RPMI7951 (cell line): ENCODE measurements at places on chromosomes 12 and 14.

DNA sequence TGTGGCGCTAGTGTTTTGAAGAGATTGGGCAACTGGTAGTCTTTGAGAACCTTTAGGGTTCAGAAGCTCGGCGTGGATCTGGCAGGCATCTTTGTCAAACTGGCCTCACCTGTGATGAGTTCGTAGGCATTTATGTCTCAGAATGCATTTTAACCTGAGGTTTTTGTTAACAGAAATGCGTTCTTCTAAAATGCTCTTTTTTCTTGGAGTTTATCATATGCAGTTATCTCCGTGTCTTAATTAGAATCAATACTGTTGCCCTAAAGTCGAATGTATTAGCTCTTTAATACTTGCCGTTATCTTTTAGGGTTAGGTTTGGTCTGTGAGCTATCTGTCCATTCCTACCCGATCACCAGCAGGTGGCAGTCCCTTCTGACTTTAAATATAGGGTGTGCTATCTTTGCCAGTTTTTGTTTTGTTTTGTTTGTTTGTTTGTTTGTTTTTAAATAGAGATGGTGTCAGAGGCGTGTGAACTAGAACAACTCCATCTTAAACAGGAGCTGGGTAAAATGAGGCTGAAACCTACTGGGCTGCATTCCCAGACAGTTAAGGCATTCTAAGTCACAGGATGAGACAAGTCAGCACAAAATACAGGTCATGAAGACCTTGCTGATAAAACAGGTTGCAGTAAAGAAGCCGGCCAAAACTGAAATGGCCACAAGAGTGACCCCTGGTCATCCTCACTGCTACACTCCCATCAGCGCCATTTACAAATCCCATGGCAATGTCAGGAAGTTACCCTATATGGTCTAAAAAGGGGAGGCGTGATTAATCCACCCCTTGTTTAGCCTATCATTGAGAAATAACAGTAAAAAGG lies 1.4 kb downstream of the ATF1 start:
- peak; percentile 35 for DNase-seq

- no peak for DNase-seq
Observed at GRCh38 chr12:2764398-2764797, 30.4 kb upstream of the FKBP4 start.

DNA sequence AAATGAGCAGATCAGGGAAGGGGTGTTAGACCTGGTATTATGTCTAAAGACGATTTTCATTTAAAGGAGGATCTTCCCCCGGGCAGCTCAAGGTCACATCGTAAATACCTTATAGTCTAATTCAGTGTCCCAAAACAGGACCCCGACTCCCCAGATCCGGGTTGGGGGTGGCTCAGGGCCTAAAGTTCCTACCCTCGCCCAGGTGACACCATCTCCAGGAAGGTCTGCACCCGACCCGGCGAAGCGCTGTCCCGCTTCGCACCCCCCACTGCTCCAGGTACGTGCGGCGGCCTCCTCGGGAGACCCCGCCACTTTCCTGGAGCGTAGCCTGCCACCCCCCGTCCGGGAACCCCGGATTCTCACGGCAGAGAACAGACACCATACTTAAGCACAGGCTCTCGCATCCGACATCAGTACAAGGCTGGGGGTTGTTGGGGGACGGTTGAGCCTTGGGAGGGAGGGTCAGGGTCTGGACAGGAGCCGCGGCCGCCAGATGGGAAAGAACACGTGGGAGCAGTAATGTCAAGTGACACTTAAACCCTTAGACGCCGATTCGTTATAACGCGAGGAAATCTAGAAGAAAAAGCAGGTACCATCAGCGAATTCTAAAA lies 556 bp downstream of the TIMM9 start:
- DNase-seq: peak; percentile 68

- no peak for DNase-seq
Observed at GRCh38 chr14:54646626-54647025, 79.7 kb downstream of the SAMD4A start.

DNA sequence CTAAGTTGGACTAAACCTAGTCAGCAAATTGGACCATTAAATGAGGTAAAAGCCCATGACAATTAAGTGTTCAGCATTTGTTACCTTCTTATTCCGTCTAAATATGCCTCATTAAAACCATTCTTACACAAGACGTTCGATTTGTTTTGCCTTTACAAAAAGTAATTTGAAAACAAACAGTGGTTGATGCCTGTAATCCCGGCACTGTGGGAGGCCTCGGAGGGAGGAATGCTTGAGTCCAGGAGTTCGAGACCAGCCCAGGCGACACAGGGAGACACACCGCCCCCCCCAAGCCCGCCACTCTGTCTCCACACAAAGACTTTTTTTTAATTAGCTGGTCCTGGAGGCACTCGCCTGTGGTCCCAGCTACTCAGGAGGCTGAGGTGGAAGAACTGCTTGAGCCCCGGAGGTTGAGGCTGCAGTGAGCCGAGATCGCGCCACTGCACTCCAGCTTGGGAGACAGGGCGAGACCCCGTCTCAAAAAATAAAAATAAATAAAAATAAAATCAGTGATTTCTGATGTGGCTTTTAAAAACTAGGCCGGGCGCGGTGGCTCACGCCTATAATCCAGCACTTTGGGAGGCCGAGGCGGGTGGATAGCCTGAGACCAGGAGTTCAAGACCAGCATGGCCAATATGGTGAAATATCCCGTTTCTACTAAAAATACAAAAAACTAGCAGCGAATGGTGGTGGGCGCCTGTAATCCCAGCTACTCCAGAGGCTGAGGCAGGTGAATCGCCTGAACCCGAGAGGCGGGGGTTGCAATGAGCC lies 856 bp upstream of the EIF4B start:
- DNase-seq: no peak

DNA sequence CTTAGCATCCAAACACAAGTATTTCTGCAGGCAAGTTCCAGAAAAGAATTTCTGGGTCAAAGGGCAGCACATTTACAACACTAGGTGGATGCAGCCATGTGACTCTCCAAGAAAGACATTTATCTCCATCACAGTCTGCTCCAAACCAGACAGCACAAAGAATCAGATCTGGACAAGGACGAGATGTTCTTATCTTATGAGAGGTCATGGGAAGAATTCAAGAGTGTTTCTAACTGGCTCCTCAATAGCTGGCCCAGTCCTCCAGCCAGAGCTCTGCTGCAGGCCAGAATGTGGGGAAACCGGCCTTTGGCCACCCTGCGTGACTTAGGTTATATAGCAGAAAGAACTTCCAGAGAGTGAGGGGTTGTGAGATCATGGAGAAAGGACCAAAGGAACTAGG lies 17.4 kb downstream of the TMEM119 start:
- no peak for DNase-seq

- no peak for DNase-seq
Observed at GRCh38 chr12:4014858-4015224, 141.6 kb upstream of the PARP11 start.

DNA sequence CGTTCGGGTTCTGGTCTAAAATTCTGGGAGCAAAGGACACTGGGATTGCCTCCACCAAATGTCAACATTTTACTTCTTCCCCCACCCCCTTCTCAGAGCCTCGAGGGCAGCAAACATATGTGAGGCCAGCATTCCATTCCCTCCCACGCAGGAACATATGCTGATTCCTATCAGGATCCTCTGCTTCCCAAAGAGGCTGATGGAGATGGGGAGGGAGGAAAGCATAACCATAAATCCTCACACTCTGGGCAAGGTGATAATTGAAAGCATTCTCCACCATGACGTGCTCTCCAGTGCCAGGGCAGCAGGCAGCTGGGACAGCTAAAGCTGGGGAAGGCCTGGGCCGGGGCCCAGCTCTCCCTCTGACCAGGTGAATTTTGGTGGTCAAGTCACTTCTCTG lies 395.0 kb downstream of the ZFP36L1 start:
- DNase-seq: peak; percentile 96

DNA sequence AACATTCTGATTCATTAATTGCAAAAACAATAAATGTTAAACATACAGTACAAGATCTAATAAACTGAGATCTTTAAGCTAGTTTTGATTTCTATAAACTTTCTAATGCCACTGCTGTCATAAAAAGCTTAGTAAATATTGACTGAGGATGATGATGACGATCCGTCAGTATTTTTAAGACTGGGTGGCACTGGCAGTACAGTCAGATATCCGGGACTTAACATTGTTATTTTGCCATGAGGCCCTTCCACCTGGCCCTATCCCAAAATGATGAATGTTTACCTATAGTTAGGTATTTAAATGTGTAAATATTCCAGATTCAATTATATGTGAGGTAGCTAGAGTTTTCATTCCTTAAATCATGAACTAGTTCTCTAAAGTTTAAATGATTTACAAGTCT lies 158.5 kb downstream of the FOXA1 start:
- DNase-seq: no peak
